ENCODE measurements at places on chromosomes 13 and 19. TPM values are rescaled to one million over a fixed set of nuclear protein-coding genes. Genes with fewer than 3 reads are reported as not detected.

The DIAPH3 gene
- polyA plus RNA-seq = 0.09 TPM

The ZNF587B gene
- 1.3 TPM for polyA plus RNA-seq

The ANKLE1 gene
- 0.92 TPM for polyA plus RNA-seq

- peaks cover 25% of the 10 kb centered on the region for H3K27me3 ChIP-seq
- no peak within 1 kb of the TSS for H3K27ac ChIP-seq
- H3K4me3 ChIP-seq = peak within 1 kb of the TSS; percentile 52
- peaks cover 75% of the 10 kb centered on the region for H3K4me1 ChIP-seq
- peak; percentile 79 for DNase-seq
Observed at GRCh38 chr19:10420444-10421239, at the start of gene PDE4A. Gene PDE4A (plus strand): TSS chr19:10420538. CDS start chr19:10420765, 227 bp downstream.

DNA sequence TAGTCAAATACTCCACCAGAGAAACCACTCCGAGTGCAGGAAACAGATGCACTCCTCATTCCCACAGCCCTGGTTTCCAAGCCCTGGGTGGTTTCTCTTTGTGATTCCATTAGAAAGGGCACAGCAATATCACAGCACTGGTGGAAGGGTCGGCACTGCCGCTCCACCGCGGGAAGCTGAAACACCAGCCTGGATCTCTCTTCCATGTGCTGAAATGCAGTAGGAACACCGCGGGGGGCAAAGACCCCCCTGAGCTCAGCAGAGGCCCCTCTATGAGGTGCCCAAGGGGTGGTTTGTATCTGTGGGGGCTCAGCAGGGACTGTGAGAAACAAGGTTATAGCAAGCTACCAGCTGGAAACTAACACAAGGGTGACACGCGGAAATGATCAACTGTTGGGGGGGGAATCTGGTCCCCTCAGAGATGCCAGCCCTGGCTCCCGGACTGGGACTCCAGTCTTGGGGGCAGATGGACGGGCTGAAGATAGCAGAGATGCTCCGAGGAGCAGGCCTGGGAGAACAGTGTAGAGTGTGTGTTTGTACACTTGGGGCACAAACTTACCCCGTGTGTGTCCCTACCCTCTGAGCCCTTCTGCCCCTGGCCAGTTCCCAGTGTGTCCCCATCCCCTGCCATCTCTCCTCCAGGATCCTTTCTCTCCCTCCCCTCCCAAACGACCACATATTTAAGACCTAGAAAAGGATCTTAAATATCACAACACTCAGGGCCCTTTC lies 1.8 kb downstream of the ZFR2 start:
- H3K4me3 ChIP-seq = no peak overlapping the region
- H3K27ac ChIP-seq = no peak overlapping the region
- no peak for DNase-seq
- H3K36me3 ChIP-seq = no peaks in the 10 kb centered on the region
